HuH-7 (cell line): ENCODE measurements at places on chromosomes 3 and 15.

- DNase-seq, result no peak
These were observed 337.2 kb downstream of the VGLL3 start for GRCh38 chr3:86653661-86654205.

DNA sequence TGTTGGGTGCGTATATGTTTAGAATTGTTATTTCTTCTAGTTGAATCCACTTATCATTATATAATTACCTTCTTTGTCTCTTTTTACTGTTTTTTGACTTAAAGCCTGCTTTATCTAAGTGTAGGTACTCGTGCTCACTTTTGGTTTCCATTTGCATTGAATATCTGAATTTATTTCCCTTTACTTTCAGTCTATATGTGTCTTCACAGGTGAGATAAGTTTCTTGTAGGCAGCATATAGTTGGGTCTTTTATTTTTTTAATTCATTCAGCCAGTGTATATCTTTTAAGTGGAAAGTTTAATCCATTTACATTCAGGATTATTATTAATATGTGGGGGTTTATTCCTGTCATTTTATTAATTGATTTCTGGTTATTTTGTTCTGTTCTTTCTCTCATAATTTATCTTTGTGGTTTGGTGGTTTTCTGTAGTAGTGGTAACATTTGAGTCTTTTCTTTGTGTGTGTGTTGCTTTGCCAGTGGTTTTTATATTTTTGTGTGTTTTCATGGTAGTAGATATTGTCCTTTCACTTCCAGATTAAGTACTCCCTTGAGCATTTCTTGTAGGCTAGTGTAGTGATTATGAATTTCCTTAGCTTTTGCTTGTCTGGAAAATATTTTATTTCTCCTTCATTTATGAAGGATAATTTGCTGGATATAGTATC, 27.3 kb downstream of the STT3B start:
- no peak for DNase-seq

GRCh38 chr15:98809273-98809672, 160.9 kb downstream of the IGF1R start:
- DNase-seq, result no peak

GRCh38 chr15:100714749-100715342, 112.5 kb downstream of the ASB7 start:
- DNase-seq, result no peak

DNA sequence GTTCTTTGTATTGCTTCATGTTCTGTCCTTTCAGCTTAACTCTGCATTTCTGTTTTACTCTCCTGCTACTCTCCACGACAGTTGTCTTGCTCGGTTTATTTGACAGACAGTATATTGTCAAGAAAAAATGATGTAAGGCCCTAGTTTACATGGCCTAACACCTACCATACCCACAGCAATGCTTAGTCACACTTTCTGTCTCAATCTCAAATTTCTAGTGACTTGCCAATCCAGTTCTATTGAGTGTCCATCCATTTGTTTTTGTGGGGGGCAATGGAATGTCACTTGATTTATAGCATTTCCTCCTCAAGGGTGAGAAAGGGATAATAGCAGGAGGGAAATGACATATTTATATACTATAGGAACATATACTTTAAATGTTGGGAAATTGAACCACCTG, 676.2 kb downstream of the NAALADL2 start:
- DNase-seq, result no peak

DNA sequence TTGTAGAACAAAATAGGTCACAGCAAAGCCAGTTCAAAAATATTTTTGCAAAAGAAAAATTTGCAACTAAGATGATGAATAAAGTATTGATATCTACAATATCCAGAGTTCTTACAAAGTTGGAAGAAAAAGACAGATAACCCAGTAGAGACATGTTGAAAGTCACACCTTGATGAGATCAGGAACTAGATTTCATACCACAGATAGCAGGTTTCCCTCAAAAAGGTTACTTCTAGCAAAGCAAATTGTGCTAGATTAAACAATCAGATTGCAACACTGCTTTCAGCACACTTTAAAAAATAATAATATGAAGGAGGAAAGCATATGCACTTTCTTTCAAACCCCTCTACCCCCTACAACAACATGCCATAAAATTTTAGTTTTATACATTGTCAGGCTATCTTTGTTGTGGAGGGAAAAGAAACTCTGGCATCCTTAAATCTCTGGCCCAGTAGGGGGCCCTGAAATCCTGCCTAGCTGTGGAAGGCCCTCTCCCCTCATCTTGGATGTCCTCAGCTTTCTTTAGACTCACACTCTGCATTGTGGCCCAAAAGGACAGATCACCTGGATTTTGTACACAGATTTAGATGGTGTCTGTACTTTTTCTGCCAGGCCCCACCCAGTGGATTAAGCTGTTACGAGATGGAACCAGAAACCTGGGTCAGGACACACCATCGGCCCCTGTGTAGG, 50.9 kb downstream of the CCR3 start:
- DNase-seq, result peak; percentile 26

DNA sequence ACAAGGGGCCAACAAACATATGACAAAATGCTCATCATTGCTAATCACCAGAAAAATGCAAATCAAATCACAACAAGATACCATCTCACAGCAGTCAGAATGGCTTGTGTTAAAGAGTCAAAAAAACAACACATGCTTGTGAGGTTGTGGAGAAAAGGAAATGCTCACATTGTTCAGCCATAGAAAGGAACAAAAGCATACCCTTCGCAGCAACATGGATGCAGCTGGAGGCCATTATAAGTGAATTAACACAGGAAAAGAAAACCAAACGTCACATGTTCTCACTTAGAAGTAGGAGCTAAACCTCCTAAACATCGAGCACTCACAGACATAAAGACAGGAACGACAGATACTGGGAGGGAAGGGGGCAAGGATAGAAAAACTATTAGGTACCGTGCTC, 678.4 kb upstream of the GRM7 start:
- no peak for DNase-seq
